ENCODE measurements at places on chromosomes 13 and 19.

DNA sequence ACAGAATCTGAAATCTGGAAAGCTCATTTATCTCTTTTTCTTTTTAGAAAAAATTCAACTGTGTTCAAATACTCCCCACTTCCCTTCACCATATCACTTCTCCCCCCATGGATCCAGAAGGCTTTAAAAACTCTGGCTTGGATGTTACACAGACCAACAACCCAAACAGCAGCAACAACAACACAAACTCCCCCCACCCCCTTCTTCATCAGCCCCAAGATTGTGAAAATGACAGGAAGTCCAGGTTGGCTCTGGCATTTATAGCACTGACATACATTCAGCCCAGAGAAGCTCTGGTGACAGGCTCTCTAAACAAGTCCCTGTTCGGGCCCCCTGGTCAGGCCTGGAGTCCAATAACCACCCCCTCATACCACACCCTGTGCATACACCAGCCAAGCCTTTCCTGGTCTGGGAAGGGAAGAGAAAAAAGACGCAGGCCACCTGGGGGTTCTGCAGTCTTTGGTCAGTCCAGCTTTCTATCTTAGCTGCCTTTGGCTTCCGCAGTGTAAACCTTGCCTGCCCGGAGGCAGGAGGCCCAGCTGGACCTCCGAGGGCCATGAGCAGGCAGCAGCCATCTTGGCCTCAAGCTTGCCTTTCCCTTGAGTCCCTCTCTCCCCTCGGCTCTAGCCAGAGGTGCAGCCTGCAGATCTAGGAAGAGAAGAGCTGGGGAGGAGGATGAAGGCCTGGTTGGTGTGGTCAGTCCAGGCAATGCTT is 6.8 kb downstream of the CDX2 start:
- DNase-seq, result no peak

GRCh38 chr19:14118165-14119051 is 846 bp upstream of the PRKACA start:
- DNase-seq, result no peak

DNA sequence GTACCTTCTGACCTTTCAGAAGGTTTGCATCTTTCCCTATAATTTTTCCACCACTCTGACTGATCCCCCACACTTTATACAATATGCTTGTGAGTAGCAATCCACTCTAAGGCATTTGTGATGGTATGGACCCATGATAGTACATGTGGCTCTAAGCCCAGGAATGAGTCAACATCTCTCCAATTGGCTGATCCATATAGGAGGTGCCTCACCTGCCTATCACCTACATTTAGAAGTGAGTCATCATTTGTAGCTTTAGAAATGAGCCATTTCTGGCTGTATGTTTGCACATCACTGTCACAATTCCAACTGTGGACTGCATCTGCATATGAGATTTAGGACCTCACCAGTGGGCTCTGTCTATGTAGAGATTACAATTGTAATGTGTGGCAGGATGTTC is 133.1 kb upstream of the ZNF91 start:
- DNase-seq, result no peak

DNA sequence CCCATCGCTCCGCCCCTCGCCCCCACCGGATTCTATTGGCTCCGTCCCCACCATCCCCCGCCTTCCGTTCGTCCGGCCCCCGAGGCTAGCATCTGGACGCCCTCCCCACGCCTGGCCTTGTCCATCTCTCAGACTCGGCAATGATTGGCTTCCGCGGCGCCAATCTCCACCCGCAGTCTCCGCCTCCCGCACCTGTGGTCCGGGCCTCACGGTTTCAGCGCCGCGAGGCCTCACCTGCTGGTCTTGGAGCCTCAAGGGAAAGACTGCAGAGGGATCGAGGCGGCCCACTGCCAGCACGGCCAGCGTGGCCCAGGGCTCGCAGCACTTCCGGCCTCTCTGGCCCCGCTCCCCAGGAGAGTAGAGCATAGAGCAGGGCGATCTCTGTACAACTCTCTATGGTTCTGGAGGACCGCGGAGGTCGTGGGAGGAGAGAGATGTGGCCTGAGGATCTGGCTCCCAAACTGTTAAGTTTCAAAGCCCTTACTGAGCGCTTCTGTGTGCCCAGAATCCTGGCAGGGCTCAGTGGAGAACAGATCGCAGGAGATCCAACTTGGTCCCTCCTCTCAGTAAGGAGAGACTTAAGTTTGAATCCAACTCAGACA is at the start of gene ERCC1:
Gene ERCC1 (minus strand): TSS at position 329 of the 602 bp plus-strand sequence. CDS start 543 bp downstream, outside the sequence.
- DNase-seq, result peak; percentile 67

GRCh38 chr13:110135977-110136597 is 170.9 kb downstream of the COL4A1 start:
- DNase-seq, result no peak

DNA sequence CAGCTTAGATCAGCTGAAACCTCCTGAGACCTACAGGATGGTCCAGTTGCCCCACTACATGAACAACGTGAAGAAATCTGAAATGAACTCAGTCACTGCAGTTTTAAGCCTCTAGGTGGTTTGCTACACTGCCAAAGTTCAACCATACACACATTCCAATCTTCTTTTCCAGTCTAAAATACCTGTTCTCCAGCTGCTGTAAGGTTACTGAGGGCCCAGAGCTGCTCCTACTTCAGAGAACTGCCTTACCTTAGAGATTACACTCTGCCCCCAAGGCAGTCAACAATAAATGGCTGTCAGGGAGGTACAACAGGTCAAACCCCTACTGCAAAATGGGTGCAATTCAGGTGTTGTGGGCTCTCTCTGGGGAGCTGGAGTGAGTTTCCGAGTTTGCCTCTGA is 154.1 kb upstream of the MIR17HG start:
- DNase-seq, result no peak

- no peak for DNase-seq
Measured at GRCh38 chr19:4446704-4447200, 10.8 kb downstream of the UBXN6 start.

DNA sequence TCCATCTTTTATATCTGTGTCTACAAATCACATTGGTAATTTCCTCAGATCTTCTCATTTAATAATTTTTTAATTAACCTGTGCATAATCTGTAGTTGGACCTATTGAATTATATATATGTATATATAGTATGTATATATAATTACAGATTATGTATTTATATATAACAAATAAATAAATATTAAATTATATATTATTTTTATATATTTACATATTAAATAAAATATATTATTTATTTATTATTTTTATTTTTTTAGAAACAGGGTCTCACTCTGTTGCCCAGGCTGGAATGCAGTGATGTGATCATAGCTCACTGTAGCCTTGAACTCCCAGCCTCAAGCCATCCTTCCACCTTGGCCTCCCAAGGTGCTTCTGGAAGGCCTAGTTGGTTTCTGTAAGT is 197.9 kb downstream of the FGF9 start:
- DNase-seq, result no peak

DNA sequence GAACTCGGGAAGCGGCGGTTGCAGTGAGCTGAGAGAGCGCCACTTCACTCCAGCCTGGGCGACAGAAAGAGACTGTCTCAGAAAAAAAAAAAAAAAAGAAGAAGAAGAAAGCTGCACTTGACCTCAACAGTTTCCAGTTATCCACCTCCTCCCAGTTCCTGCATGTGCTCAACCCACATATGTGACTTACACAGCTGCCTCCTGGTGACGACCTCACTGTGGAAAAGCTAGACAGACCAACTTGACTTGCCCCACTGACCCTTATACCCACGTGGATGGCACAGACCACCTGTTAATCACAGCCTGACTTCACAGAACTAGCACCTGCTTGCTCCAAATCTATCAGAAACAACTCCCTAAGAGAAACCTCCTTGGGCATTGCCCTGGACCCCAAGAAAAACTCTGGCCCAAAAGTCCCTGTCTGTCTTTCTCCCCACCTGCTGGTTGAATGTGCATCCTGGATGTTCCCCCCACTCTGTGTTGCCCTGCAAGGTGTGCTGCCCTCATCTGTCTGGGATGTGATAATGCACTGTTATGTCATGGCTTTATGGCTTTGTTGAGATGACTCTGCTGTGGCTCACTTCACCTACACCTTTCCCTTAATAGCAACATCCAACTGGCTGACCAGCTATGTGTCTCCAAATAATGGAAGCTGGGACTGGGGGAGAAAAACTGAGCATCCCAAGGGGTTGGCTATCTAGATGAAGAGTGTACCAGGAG is 2.8 kb downstream of the ZNF20 start:
- no peak for DNase-seq

DNA sequence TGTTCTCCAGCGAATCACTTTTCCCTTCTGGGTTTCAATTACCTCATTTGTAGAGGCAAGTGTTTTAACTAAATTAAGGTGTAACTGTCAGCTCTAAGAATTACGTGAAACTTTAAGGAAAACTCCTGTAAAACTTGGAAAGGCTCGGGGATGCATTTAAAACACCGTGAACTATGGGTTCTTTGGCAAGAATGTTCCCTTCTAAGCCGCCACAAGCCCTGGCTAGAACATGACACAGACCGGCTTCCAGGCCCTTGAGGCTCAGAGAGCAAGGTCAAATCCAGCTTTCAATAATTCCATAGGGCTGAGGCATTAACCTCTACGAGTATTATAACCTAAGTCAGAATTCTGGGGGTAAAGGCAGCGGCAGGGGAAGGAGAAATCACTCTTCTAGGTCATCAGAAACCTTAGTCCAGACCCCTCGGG is 685 bp downstream of the VWA8 start:
- no peak for DNase-seq

DNA sequence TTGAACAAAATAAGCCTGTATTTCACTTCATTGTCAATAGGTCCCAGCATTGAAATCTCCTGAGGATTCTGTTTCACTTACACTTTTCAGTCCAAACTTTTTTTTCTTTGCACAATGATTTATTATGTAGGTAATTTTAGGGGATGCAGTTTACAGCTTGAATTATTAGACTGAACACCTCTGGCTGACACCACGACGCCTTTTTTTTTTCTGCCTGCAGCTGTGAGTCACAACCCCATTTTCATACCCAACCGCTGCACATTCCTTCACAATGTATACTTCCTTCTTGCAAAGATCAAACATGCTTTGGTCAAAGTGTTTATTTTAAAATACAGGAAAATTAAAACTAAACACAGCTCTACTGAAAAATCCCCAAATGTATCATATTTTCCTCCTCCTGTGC is 11.4 kb downstream of the ZIC2 start:
- no peak for DNase-seq

DNA sequence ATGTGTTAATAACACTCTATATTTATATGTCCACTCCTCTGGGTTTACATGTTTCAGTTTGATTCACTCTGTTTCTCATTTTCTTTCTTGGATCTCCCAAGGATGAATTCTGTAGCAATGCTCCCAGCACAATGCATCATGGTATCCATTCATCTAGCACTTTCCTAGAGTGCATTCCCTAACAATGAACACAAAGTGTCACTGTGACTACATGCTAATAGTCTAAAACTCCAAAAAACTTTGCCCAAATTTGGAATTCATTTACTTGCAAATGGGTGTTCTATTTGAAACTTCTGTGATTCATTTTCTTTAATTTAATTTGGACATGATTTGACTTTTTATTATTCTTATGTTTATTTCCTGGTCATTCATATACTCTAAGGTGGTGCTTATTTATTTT is 286.3 kb downstream of the POU4F1 start:
- no peak for DNase-seq

- DNase-seq, result no peak
Measured at GRCh38 chr19:30289336-30289735, 82.8 kb upstream of the ZNF536 start.

DNA sequence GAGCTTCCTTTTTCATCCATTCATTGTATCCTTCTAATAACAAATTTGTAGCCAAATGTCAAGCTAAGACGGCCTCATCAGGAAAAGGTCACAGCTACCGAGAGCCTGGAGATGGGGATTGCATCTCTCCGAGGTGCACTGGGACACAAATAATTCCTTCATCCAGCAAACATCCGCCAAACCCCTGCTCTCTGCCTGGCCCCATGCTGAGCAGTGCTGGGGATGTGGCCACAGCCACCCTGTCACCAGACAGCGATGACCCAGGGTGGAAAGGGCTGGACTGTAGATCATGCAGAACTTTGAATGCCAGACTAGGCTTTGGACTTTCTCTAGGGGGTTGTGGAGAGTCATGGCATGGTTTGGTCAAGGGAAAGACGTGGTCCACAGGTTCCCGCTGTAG is 1.9 kb downstream of the TOMM40 start:
- no peak for DNase-seq

GRCh38 chr19:14699641-14700040 is 9.8 kb downstream of the ZNF333 start:
- no peak for DNase-seq

- DNase-seq, result no peak
Measured at GRCh38 chr13:38763446-38764381, 76.8 kb downstream of the FREM2 start.

DNA sequence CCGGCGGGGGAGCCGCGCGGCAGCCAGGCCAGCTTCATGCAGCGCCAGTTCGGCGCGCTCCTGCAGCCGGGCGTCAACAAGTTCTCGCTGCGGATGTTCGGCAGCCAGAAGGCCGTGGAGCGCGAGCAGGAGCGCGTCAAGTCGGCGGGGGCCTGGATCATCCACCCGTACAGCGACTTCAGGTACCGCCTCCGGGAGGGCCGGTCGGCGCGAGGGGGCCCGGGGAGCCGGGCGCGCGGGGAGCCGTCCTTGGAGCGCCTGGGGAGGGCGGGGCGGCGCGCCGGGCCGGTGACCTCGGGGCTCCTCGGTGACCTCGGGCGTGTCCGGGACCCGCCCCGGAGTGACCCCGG is 690 bp downstream of the HCN2 start:
- DNase-seq, result no peak

GRCh38 chr13:95485045-95485517 is 67.4 kb upstream of the CLDN10 start:
- no peak for DNase-seq

DNA sequence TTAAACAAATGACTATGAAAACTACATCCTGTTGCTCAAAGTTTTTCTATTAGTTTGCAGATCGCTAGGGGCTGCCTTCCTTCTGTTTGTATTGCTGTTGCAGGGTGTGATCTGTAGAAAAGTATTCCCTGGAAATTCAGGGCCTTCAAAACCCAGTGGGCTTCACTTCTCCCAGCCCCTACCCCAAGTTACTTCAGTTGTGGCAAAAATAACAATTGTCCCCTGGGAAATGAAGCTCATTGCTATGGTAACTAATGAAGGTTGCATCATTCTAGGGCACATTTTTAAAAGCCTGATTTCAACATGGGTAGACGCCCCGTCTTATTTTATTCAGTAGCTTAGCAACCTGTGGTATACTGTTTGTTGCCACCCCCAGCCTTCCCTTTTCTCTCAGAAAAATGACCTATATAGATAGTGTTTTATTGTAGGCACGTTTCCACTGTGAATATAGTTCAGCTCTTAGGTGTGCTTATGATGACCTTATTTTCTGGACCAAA is 60.9 kb downstream of the WDFY2 start:
- DNase-seq, result no peak

GRCh38 chr19:46985542-46986415 is 33.9 kb upstream of the NPAS1 start:
- no peak for DNase-seq

Data from stimulated activated CD4-positive, alpha-beta T cell treated with anti-CD3 and anti-CD28 coated beads, Interleukin-1b, Interleukin-23, amount 100 ng/mL, for 1 hour (primary cell).